ENCODE measurements at places on chromosomes 2 and 18.

GRCh38 chr2:17912266-17912691, 33.8 kb downstream of the KCNS3 start:
- DNase-seq = no peak

DNA sequence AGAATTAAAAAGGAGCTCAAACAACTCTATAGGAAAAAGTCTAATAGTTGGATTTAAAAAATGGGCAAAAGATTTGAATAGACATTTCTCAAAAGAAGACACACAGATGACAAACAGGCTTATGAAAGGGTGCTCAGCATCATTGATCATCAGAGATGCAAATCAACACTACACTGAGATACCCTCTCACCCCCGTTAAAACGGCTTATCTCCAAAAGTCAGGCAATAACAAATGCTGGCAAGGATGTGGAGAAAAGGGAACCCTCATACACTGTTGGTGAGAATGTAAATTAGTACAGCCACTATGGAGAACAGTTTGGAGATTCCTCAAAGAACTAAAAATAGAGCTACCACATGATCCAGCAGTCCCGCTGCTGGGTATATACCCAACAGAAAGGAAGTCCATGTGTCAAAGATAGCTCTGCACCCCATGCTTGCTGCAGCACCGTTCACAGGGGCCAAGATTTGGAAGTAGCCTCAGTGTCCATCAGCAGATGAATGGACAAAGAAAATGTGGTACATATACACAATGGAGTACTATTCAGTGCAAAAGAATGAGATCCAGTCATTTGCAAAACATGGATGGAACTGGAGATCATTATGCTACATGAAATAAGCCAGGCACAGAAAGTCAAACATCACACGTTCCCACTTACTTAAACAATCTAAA, 46.7 kb upstream of the B3GNT7 start:
- no peak for DNase-seq

GRCh38 chr18:56721031-56721430, 69.9 kb downstream of the WDR7 start:
- DNase-seq = no peak

GRCh38 chr18:48467231-48467630, 58.0 kb upstream of the ZBTB7C start:
- no peak for DNase-seq

GRCh38 chr18:59907660-59908059, 7.9 kb downstream of the PMAIP1 start:
- DNase-seq = no peak

GRCh38 chr18:32851936-32852335, 79.1 kb upstream of the KLHL14 start:
- no peak for DNase-seq

DNA sequence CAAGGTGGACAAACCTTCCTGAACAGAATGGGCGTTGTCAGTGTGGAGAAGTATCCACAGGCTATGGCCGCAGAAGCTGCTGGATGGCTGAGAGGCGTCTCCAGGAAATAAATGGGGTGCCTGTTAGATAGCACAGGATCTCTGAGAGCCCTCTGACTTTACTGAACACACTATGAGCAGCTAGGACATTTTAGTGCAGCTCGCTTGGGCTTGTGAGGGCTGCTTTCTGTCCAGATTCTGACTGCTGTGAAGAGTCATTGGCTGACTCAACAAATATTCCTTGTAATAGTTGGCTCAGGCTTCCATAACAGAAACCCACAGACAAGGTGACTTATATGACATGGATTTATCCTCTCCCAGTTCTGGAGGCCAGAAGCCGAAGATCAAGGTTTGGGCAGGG, 100.2 kb upstream of the SNTG2 start:
- DNase-seq = no peak

GRCh38 chr18:63249771-63250170, 69.8 kb downstream of the BCL2 start:
- no peak for DNase-seq

- no peak for DNase-seq
Measured at GRCh38 chr18:51066273-51066672, 36.3 kb downstream of the SMAD4 start.

DNA sequence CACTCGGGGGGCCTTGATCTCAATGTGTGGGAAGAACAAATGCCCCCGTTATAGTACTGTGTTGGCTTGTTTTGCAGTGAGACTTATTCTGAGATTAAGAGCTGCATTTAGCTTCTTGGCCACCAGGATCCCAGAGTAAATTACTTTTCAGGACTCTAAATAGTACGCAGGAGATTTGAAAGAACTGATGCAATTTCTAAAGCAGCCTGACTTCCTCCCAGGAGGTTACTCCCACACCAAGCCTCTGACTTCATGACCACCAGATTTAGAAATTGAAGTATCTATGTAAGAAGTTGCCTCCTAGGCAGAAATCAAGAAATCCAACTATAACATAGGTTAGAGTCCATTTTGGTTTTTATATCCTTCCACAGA, 67.0 kb downstream of the FEZ2 start:
- DNase-seq = no peak

GRCh38 chr2:232027530-232027929, 66.0 kb downstream of the DIS3L2 start:
- no peak for DNase-seq

- DNase-seq = no peak
Measured at GRCh38 chr2:127623388-127624319, 22.3 kb upstream of the GPR17 start.

GRCh38 chr2:8593243-8593642, 88.6 kb upstream of the ID2 start:
- no peak for DNase-seq

- DNase-seq = no peak
Measured at GRCh38 chr2:64992218-64992617, 3.0 kb downstream of the SLC1A4 start.

DNA sequence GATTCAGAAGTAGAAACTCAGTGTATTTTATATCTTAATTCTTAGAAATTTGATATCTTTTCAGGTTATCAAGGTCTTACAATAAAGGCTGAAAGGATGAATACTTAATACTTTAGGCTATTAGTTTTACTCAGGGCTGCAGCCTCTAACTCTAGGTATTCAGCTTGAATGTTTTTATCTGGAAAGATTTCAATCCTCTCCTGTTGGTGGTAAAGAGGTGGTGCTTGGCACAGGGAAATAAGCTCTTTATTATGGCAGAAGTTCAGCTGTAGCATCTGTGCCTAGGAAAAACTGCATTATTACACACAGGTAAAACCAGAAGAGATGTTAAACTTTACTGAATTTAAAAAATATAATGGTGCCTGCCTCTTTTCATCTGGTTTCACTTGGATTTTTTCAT, 11.1 kb downstream of the ACVR2A start:
- DNase-seq = no peak

DNA sequence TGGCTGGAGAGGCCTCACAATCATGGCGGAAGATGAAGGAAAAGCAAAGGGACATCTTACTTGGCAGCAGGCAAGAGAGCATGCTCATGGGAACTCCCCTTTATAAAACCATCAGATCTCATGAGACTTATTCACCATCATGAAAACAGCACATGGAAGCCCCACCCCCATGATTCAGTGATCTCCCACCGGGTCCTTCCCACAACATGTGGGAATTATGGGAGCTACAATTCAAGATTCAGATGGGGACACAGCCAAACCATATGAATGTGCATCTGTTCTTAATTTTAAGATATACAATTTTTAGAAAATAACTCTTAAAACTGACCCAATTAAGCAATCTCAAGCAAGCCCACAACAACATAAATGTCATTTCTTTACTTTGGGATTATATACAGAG, 12.6 kb downstream of the C18orf63 start:
- DNase-seq = no peak

DNA sequence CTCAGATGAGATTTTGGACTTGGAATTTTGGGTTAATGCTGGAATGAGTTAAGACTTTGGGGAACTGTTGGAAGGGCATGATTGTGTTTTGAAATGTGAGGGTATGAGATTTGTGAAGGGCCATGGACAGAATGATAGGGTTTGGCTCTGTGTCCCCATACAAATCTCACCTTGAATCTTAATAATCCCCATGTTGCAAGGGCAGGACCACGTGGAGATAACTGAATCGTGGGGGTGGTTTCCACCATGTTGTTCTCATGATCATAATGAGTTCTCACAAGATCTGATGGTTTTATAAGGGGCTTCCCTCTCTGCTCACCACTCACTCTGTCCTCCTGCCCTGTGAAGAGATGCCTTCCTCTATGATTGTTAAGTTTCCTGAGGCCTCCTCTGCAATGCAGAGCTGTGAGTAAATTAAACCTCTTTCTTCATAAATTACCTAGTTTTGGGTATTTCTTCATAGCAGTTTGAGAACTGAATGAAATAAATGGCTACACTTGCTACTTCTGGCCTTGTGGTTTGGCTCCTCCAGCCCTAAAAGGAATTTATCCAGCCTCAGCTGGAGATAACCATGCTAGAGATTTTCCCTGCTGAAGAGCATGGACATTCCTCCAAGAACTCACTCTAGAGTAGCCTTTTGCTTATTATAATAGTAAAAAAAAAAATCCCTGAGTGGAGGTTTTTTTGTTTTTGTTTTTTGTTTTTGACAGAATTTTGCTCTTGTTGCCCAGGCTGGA, 144.3 kb upstream of the TFPI start:
- no peak for DNase-seq

DNA sequence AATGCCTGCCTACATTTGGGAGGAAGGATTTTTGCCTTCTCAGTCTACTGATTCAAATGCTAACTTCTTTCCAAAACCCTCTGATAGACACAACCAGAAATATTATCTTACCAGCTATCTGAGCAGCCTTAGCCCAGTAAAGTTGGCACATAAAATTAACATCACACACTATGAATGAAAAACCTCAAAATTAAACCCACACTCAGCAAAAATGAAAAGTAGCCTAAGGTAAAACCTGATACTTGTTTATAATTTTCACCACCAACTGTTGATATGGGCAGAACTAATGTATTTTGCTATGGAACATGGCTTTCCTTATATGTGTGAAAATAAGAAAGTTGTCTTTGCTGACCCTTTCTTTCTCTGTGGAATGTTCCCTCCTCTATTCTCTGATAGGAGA, 226.0 kb downstream of the DPP10 start:
- DNase-seq = no peak

DNA sequence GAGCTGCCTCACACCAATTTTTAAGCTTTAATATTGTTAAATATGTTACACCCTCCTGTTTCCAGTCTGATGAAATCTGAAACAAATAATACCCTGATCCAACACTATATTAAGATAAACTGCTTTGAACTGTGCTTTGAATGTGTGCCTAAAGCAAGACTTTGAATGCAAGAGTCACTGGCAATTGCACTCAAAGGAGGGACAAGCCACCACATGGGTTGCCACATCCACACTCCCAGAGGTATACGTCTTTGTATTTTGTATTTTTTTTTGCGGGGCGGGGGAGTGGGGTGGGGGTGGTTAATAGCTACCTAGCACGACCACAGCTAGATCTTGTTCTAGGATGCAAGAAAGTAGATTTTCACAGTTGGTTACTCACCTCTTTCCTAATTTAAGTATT, 1.8 kb upstream of the ZEB2 start:
- DNase-seq = no peak

GRCh38 chr2:43356774-43357173, 130.4 kb upstream of the ZFP36L2 start:
- no peak for DNase-seq

- no peak for DNase-seq
Measured at GRCh38 chr2:19854596-19855541, 46.9 kb downstream of the TTC32 start.

DNA sequence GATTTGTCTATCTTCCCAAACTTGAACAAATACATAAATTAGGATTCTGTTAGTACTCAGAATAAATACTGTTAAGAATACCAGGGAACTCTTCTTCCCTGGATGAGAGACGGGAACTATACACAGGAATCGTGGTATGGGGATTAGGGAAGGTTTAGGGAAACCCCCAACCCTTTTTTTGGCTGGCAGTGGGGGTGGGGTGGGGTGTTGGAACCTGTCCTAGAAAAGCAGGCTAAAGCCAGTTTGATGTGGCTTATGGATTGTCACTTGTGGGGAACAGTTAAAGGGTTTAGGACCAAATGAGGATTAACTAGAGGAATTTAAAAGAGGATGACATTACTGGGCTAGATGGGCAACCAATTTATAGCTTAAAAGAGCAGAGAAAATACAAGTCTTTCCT, 1.8 kb downstream of the SLC4A10 start:
- no peak for DNase-seq

GRCh38 chr2:207478572-207478971, 51.2 kb upstream of the CREB1 start:
- no peak for DNase-seq

GRCh38 chr18:24370120-24370519, 27.5 kb downstream of the OSBPL1A start:
- DNase-seq = no peak

GRCh38 chr2:86301009-86301408, 36.4 kb downstream of the REEP1 start:
- DNase-seq = no peak

GRCh38 chr2:168602846-168603401, 146.9 kb downstream of the CERS6 start:
- DNase-seq = no peak

GRCh38 chr2:226711606-226712296, 87.9 kb downstream of the IRS1 start:
- no peak for DNase-seq

DNA sequence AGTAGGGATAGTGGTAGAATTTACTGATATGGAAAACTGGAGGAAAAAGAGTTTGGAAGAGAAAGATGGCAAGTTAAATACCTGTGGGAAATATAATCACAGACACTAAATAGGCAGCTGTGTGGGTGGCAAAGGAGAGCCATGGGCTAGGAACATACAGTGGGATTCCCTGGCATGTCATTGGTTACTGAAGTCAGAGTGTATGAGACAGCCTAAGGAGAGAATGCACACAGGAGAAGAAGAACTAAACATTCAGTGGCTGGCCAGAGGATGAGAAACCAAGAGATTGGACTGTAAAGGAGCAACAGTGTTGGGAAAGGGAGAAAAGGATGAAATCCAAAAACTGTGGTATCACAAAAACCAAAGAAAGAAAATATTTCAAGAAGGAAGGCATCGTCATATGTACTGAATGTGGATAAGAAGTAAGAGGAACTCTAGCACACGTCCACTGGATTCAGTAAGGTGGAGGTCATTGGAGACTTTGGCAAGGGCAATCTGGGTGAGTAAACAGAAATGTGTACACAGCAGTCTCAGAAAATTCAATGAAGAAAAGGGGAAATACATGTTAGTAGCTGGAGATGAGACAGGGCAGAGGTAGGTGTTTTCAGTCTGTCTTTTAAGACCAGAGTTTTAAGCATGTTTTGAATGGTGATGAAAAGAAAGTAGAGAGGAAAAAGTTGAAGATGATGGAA, 83.3 kb downstream of the SPIRE1 start:
- DNase-seq = no peak

Data from stimulated activated CD8-positive, alpha-beta memory T cell treated with anti-CD3 and anti-CD28 coated beads, Interleukin-15, amount 100 ng/mL, for 48 hours (primary cell).